Body of pancreas (tissue), 4 donors: ENCODE measurements at places on chromosomes 5 and 9. TPM values are rescaled to one million over a fixed set of nuclear protein-coding genes. Genes with fewer than 3 reads are reported as not detected.

Gene PALM2AKAP2
- total RNA-seq: 0.99 TPM

Gene POC5
- 7.5 TPM for total RNA-seq

Gene GPR21
- not detected for total RNA-seq

Gene JAKMIP2
- total RNA-seq: 1.3 TPM

Gene SH2D3C
- total RNA-seq: 3.3 TPM

Gene NR6A1
- 3.3 TPM for total RNA-seq

Gene IRX1
- not detected for total RNA-seq

Gene CYFIP2
- total RNA-seq: 22.1 TPM

Gene PHYHD1
- total RNA-seq: 65.3 TPM

Gene ADAMTS13
- 5.6 TPM for total RNA-seq

Gene DMXL1
- total RNA-seq: 40.0 TPM

Gene CYLC2
- not detected for total RNA-seq

Gene RNF208
- total RNA-seq: 14.5 TPM

Gene FGF10
- 8.6 TPM for total RNA-seq

Gene RMRP
- 2,577 TPM for total RNA-seq

Gene CERT1
- total RNA-seq: 19.5 TPM

Gene RXRA
- total RNA-seq: 31.4 TPM

Gene SLC6A3
- not detected for total RNA-seq

Gene GFPT2
- 17.5 TPM for total RNA-seq

Gene ANGPTL2
- total RNA-seq: 3.1 TPM

Gene C9
- total RNA-seq: not detected

Gene CERCAM
- total RNA-seq: 42.0 TPM

Gene IFNB1
- not detected for total RNA-seq

Gene KIF4B
- not detected for total RNA-seq
